ENCODE measurements at places on chromosomes 6 and 20.

DNA sequence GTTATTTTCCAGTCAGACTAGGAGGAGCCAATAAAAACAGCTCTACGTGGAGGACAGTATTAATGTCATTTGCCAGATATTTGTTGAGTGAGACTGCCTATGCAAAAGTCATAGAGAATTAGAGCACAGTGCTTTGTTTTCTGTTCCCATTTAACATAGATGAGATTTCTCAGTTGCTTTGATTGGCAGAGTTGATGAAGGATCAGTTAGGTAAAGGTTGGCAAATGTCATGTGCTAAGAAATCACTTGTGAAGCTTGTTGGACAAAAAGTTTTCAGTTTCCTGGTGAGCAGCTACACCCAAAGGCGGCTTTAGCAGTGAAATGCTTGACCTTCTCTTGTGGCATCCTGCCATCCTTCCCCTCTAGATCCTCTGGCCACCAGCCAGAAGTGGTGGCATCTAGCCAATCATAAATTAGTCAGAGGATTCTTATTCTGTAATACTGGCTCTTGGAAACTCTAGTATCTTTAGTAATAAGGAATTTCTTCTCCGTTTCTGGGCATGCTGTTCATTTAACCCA, 37.0 kb downstream of the BCKDHB start:
- DNase-seq: peak; percentile 77

GRCh38 chr6:35072051-35072697, 69.0 kb downstream of the TCP11 start:
- DNase-seq: no peak

- no peak for DNase-seq
Measured at GRCh38 chr6:128964233-128964755, 81.4 kb downstream of the LAMA2 start.

DNA sequence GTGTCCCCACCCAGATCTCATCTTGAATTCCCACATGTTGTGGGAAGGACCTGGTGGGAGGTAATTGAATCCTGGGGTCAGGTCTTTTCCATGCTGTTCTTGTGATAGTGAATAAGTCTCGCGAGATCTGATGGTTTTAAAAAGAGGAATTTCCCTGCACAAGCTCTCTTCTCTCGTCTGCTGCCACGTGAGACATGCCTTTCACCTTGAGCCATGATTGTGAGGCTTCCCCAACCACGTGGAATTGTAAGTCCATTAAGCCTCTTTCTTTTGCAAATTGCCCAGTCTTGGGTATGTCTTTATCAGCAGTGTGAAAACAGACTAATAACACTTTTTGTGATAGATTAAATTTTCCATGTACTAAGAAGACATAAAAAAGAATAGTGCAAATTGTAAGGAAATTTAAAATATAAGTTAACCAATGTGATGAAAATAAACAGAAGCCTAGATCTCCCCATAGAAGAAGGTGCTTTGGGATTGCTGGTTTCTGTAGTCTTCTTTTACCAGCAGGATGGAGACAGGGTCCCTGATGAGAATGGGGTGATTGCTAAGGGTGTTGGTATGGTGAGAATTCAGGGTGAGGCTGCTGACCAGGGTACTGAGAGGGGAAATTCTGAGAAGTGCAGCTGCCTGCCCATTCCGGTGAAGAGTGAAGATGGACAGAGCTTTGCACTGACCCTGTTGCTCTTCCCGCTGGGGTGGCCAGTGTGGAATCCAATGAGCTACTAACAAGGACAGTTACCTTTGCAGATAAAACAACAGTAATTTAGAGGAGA, 50.7 kb downstream of the BMP2 start:
- DNase-seq: no peak

DNA sequence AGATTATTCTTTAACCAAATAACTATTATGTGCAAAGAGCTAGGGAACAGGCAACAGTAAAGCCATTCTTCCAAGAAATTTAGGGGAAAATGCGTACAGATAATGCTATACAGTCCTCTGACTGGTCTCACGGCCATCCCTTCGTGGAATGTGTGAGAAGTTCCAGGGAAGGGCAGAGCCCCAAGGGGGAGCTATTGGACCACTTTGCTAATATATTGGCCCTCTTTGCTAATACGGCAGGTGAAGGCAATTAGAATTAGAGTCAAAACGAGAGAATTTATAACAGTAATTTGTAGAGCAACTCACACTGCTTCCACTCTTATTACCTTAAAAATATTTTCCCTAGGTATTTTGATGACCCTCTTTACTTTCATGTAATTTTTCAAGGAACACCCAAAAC, 140.4 kb downstream of the IMPG1 start:
- DNase-seq: peak; percentile 59

- no peak for DNase-seq
Measured at GRCh38 chr6:92050216-92050615, 1369.1 kb downstream of the EPHA7 start.

- no peak for DNase-seq
Measured at GRCh38 chr20:10985536-10985935, 311.7 kb upstream of the JAG1 start.

DNA sequence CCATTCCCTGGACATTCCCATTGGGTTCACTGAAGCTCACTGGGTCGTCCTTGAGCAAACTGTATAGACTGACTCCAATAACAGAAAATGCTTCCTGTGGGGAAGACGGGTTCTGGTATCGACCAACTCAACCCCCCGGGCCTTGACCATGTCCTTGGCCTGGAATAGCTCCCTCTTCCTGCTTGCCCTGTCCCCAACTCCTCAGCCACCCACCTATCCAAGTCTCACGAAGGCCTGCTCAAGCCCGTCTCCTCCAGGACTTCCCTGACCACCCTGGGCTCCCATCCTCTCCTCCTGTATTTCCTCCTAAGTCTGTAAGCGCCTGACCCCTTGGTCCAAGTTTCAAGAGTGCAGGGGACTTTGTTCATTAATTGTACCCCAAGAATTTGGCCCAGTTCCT, 2.8 kb upstream of the HMGA1 start:
- no peak for DNase-seq

GRCh38 chr20:46378412-46379009, 27.9 kb downstream of the ELMO2 start:
- DNase-seq: no peak

DNA sequence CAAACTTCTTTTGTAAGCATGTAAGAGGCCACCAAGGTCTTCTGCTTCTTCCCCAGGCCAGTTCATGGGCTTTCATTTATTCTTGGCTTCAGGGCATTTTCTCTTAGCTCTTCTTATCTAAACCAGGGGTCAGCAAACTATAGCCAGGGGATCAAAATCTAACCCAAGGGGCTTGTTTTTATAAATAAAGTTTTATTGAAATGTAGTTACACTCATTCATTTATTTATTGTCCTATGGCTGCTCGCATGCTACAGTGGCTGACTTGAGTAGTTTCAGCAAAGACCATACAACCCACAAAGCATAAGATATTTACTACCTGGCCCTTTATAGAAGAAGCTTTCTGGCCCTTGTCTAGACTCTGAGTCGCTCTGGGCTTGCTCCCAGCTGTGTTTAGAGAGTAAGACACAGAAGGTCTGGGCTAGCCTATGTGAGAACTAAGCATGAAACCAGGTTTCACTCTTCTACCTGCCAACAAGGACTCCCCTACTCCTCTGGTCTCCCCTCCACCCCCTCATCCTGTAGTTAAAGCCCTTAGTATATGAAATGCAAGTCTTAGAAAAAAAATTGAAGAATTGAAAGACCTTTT, 43.2 kb downstream of the KHDC1L start:
- no peak for DNase-seq

DNA sequence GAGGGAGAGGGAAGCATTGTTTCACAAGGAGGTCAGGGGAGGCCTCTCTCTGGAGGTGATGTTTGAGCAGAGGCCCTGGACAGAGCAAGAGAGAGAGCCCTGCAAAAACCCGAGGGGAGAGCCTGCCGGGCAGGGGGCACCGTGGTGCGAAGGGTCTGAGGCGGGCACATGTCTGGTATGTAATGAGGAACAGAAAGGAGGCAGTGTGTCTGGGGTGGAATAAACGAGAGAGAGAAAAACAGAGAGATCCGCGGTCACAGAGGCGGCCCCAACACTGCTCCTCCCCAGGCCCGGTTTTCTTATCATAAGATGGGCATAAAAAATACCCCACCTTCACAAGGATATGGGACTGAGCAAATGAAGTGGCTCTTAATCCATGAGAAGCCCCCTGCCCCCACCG, 119.2 kb downstream of the PREX1 start:
- DNase-seq: no peak

DNA sequence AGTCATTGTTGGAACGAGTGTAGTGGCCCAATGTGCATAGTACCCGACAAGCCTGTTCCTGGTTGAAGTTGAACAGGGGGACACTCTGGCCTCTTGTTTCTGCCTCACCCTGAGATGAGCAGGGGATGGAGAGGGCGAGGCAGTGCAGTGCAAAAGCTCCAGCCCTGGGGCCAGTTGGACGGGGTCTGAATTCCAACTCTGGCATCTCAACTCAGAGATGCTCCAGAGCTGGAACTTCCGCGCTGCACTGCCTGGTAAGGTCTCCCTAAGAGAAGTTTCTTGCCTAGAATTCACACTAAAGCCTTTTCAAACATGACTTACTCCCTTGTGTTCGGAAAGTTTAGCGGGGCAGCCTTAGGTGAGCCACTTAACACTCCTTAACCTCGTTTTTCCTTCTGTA, 72.3 kb upstream of the SLC22A1 start:
- no peak for DNase-seq

- DNase-seq: no peak
Measured at GRCh38 chr20:62543470-62544302, 67.9 kb upstream of the GATA5 start.

DNA sequence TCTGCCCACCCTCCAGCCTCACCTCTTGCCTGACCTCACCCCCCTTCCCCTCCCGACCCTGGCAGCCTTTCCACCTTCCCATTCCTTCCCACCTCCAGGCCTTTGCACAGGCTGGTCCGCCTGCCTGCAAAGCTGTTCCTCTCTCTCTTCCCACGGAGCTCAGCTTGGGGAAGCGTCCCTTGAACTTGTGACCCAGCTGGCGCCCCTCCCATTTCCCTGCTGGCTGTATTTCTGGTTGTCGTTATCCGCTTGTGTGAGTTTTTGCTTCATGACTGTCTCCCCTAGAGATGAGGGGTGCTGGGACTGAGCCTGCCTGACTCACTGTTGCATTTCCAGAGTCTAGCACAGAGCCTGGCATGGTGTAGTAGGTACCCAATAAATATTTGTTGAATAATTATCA, 32.5 kb downstream of the VSTM2L start:
- no peak for DNase-seq

- DNase-seq: no peak
Measured at GRCh38 chr6:24749297-24749696, 25.4 kb upstream of the GMNN start.

DNA sequence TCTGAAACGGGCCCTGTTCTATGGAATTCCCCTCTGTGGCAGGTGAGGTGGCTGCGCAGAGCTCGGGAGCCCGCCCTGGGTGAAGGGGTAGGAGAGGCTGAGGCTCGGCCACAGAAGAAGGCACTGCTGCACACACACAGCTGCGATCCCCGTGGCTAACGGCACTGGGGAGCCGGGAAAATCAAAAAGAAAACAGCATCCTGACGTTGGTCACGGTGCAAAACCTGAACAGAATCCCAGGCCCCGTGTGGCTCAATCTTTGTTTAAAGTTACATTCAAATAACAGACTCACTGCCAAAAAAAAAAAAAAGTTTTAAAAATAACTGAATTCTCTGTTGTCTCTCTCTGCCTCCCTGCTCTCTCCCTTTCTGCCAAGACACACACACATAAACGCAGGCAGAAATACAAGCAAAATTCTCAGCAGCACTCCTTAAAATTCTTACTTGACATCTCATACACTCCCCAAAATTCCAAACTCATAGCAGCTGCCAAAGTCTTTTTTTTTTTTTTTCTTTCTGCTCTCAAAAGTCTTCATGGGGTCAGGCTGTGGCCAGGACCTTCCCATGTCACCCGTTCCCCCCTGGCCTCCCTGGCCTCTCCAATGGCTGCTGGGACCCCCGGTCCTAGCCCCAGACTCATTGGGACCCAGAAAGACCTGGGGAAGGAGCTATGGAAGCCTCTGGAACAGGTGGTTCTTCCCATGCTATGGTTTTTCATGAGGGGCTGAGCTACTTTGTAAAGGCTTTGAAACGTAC, 248.8 kb downstream of the TTLL2 start:
- DNase-seq: no peak

DNA sequence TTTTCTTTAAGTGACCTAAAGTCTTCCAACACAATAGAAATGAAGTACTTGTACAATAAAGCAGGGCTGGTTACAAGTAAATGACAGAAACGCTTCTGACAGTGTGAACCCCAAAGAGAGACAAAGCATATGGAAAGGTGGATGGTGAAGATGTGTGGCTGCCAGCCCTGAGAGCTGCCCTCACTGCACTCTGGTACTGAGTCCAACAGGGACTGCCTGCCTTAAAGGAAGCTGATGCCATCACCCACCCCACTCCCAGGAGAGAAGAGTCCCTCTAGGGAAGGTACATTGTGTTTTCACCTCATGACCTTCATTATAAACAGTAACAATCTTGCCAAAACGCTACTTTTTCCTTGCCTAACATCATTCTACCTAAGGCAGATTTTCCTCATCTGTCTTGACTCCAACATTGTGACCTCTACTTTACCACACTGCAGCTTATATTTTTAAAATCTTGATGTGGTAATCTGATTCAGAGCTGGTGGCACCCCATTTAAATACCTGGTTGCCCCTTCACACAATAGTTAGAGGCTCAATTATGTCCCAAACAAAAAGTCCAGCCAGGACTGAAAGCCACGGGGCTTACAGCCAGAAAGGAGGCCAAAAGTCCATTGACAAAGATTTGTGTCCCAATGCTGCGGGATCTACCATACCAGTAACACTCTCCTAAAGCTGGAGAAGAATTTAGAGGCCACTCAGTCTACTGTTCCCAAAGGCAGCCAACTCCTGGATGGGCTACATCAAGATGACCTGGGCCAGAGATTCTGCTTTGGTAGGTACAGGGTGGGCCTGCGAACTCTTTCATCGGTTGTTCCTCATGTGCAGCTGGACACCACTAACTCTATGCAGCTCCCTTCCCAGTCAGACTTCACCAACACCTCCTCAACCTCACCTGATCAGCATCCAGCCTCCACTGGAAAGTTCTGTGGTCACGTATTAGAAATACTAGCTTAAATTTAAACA, 4.4 kb downstream of the APMAP start:
- DNase-seq: no peak

DNA sequence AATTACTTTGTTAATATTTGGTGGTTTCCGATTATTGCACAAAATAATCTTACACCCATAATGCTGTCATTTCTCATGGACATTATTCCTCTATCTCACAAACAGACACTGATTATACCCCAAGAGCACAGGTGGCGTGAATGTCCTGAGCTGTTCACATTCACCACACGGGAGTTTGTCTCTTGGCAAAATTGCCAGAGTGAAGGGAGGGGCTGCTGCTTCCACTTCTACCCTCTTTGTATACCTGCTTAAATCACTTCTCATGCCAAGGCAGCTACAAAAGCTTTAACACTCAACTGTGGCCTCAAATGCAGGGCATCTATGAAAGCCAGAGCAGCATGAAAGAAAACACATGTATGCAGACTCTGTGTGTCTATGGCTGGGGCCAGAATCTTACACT, 41.9 kb upstream of the SLA2 start:
- DNase-seq: no peak

GRCh38 chr20:44858606-44859360, 26.7 kb upstream of the YWHAB start:
- DNase-seq: no peak
